ENCODE measurements at places on chromosomes 13 and 19. TPM values are rescaled to one million over a fixed set of nuclear protein-coding genes. Genes with fewer than 3 reads are reported as not detected.

DNA sequence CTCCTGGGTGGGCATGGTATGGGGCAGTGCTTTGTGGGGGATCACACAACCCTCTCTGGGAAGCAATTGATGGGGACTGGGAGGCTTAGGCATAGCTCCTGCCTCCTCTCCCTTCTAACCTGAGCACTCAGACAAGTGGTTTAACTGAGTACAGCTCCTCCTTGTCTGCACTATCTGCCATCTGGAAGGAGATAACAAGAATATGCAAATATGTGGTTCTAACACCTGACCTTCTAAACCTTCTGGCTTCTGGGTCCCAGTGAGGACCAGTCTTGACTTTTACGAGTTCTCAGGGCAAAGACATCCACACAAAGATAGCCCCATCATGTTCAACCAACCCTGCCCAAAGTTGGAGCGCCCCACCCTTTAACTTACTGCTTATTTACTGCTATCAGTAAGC is 381.0 kb upstream of the TSHZ3 start:
- H3K4me1 ChIP-seq = peaks cover 2% of the 10 kb centered on the region
- H3K27me3 ChIP-seq = no peaks in the 10 kb centered on the region
- H3K36me3 ChIP-seq = no peaks in the 10 kb centered on the region
- no peak overlapping the region for H3K27ac ChIP-seq

Gene ZNF470
- total RNA-seq = 6.8 TPM

DNA sequence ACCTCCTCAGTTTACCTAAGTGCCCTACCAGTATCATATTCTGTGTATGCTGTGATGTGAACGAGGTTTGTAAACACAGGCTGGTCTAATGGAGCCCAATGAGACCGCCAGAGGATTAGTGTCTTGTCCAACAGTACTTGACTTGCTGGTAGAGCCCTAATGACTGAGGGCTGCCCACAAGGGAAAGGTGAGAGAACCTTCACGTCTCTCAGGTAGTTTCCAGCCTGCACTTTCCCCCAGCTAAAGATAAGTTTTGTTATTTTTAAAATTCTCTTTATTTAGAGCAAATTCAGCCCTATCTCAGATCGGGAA is 498 bp upstream of the RBM26 start:
- H3K27ac ChIP-seq = peak overlapping the region; percentile 93
- DNase-seq = no peak
- H3K4me1 ChIP-seq = peaks cover 9% of the 10 kb centered on the region

Gene EXOC3L2
- total RNA-seq = 1.6 TPM

DNA sequence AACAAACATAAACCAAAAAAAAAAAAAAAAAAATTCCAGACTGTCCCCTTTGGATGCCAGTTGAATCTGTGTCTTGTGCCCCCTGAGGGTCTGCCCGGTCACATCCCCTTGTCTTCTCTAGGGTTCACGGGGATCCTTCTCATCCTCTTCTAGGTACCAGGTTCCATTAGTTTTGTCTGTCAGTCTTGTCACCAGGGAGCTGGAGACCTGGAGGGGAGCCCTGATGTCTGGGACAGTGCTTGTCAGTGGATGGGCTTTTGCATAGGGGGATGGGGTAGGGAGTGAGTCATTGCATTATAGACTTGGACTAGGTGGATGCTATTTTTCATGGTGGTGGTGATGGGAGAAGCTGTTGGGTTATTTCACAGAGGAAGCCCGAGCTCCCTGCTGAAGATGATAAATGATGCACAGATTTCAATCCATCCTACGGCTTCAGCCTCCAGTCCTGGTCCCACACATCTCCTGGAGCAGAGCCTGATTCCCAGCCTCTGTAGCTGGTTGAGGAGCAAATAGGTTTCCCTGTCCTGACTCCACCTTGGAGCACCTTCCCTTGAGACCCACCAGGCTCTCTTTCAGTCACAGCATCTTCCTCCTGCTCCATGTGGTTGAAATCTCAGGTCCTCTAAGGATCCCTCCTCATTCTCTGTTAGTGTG is 26.0 kb downstream of the WTIP start:
- H3K36me3 ChIP-seq = no peaks in the 10 kb centered on the region
- no peak overlapping the region for H3K4me3 ChIP-seq
- no peak overlapping the region for H3K27ac ChIP-seq
- H3K4me1 ChIP-seq = no peaks in the 10 kb centered on the region
- H3K27me3 ChIP-seq = no peaks in the 10 kb centered on the region

Gene STOML3
- not detected for total RNA-seq

- no peaks in the 10 kb centered on the region for H3K36me3 ChIP-seq
- H3K4me3 ChIP-seq = no peak overlapping the region
- no peaks in the 10 kb centered on the region for H3K27me3 ChIP-seq
- no peak for DNase-seq
- H3K27ac ChIP-seq = no peak overlapping the region
Measured at GRCh38 chr13:31756346-31756745, 17.0 kb downstream of the RXFP2 start.

Gene TTYH1
- total RNA-seq = 24.3 TPM

Gene TJP3
- total RNA-seq = 24.6 TPM

DNA sequence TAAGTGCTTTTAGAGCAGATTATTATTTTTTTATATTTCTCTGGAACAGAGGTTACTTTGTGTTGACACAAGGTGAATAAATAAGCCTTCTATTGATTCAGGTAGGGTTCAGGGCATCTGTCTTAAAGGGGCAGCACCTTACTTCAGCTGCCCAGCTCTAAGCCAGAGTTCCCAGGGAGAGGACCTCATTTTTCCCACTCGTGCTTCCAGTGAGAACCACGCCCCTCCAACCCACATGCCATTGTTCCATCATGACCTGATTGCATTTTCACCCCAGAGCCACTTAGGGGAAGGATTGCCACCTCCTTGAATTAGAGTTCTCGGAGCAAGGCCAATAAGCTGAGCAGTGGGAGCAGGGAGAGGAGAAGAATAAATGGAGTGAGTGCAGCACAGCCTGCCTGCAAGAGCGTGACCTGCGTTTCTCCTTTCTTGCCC is 104.3 kb upstream of the FRY start:
- no peaks in the 10 kb centered on the region for H3K36me3 ChIP-seq
- H3K4me3 ChIP-seq = no peak overlapping the region
- H3K4me1 ChIP-seq = peaks cover 7% of the 10 kb centered on the region
- H3K27ac ChIP-seq = no peak overlapping the region
- no peak for DNase-seq

GRCh38 chr19:3565139-3565538 is 7.6 kb upstream of the HMG20B start:
- 0 out of 2 replicates have a peak, but pooled peaks cover 7% of the 10 kb centered on the region for H3K27me3 ChIP-seq
- H3K27ac ChIP-seq = no peak overlapping the region
- H3K36me3 ChIP-seq = no peaks in the 10 kb centered on the region

Gene ZNF71
- total RNA-seq = 8.1 TPM

Gene TUBA3C
- not detected for total RNA-seq

- H3K27ac ChIP-seq = no peak overlapping the region
- no peaks in the 10 kb centered on the region for H3K27me3 ChIP-seq
- no peak for DNase-seq
Measured at GRCh38 chr13:44627441-44627840, 51.3 kb upstream of the TSC22D1 start.

DNA sequence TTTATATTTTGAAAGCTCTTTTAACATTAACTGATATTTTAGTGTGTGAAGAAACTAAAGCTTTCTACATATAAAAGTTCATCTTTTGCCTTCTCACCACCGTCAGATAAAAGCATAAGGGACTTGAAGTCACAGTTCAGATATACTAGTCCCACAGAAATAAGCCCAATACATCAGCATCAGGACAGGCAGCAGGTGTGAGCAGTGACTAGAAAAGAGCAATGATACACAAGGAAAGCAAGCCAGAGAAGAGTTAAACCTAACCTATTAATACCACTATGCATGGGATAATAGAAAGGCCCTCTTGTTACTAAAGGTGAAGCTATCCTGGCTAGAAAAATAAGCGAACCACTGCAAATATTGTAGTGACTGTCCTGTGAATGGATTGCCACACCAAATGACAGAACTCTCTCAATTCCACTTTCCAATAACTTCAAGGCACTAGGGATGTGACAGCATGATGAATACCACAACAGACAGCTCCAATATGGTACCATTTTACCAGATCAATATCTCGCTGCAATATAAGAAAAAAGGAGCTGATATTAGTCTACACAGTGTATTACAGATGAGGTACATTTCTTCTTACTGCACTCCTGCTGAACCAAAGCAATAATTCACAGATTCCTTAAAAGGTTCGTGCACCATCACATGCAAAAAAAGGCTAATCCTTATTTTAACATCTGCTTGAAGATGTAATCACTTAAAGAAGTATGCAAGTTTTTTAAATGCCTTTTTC is 114.1 kb downstream of the DACH1 start:
- H3K4me3 ChIP-seq = no peak overlapping the region
- no peak overlapping the region for H3K27ac ChIP-seq
- no peak for DNase-seq
- no peaks in the 10 kb centered on the region for H3K27me3 ChIP-seq

Gene COX6B2
- 6.5 TPM for total RNA-seq

DNA sequence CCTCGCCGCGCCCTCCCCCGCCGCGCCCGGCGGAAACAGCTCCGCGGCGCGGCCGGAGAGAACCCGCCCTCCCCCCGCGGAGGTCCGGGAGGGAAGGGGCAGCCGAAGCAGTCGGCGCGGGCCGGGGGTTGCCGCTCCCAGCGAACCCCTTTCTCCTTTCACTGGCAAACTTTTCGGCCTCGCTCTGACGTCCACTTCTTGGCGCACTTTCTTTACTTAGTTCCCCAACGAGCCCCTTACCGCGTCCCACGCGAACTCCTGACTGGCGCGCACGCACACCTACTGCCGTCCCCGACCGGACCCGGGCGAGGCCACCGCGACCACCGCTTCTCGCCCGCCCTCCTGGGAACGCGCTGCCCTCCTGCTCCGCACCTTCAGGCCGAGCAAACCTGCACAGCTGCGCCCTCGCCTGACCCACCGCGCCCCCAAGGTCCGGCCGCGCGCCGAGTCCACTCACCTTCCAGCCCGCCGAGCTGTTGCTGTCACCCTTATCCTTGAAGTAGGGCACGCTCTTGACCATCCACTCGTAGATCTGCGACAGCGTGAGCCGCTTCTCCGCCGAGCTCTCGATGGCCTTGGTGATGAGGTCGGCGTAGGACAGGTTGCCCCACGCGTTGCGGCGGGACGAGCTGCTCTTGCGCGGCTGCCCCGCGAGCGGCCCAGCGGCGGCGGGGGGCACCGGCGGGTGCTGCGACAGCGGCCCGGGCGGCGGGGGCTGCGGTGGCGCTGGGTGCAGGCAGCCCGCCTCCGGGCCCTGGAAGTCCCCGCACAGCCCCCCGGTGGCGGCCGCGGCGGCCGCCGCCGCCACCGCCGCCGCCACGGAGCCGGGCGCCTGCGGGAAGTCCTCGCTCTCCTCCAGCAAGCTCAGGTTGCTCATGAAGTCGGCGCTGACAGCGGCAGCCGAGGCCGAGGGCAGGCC is 1.1 kb downstream of the FOXO1 start:
- peaks cover 2% of the 10 kb centered on the region for H3K4me1 ChIP-seq
- DNase-seq = no peak
- no peaks in the 10 kb centered on the region for H3K36me3 ChIP-seq
- H3K27ac ChIP-seq = peak overlapping the region; percentile 5
- H3K27me3 ChIP-seq = no peaks in the 10 kb centered on the region
- peak overlapping the region; percentile 98 for H3K4me3 ChIP-seq

- H3K27ac ChIP-seq = no peak overlapping the region
- no peak overlapping the region for H3K4me3 ChIP-seq
- no peaks in the 10 kb centered on the region for H3K36me3 ChIP-seq
- no peak for DNase-seq
Measured at GRCh38 chr19:48516536-48516935, 4.9 kb upstream of the LMTK3 start.

Gene PLK5
- total RNA-seq = 1.2 TPM

Gene AMH
- total RNA-seq = 13.0 TPM

Gene ZNF724
- total RNA-seq = 67.2 TPM

DNA sequence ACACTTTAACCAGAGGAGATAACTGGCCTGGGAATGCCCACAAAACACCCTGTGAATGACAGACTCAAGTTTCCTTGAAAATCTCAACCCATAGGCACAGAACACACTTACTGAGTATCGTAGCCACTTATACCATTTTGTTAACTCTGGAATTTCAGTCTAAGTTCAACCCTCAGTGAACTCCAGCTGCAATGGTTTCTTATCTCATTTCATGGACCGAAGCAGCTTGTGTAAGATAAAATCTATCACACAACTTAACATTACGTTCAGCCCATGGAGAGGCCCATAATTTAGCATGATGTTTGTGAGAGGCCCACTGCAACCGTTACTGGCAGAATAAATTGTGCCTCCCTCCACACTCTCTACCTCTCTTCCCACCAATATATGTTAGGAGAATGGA is 323.0 kb downstream of the DNAJC15 start:
- no peaks in the 10 kb centered on the region for H3K36me3 ChIP-seq
- no peak overlapping the region for H3K27ac ChIP-seq
- H3K4me1 ChIP-seq = peaks cover 4% of the 10 kb centered on the region
- no peak overlapping the region for H3K4me3 ChIP-seq
- DNase-seq = no peak

- no peak overlapping the region for H3K4me3 ChIP-seq
- no peak for DNase-seq
- no peaks in the 10 kb centered on the region for H3K36me3 ChIP-seq
- H3K27me3 ChIP-seq = no peaks in the 10 kb centered on the region
Measured at GRCh38 chr13:112688560-112689302, 1.1 kb upstream of the ATP11A start.

- H3K36me3 ChIP-seq = no peaks in the 10 kb centered on the region
- H3K4me3 ChIP-seq = no peak overlapping the region
- H3K27ac ChIP-seq = no peak overlapping the region
- H3K4me1 ChIP-seq = peaks cover 6% of the 10 kb centered on the region
- no peaks in the 10 kb centered on the region for H3K27me3 ChIP-seq
Measured at GRCh38 chr13:73989244-73989843, 144.9 kb downstream of the KLF12 start.

Gene LAIR1
- not detected for total RNA-seq

Gene NBEA
- total RNA-seq = 21.5 TPM

Gene LAIR2
- not detected for total RNA-seq

Gene SIGLEC12
- total RNA-seq = not detected

- H3K27ac ChIP-seq = no peak overlapping the region
- no peak overlapping the region for H3K4me3 ChIP-seq
- H3K36me3 ChIP-seq = no peaks in the 10 kb centered on the region
- no peak for DNase-seq
- H3K27me3 ChIP-seq = no peaks in the 10 kb centered on the region
Measured at GRCh38 chr13:67275351-67275960, 45.3 kb upstream of the PCDH9 start.

Gene PALM3
- total RNA-seq = 31.3 TPM

Gene OR7D2
- not detected for total RNA-seq

DNA sequence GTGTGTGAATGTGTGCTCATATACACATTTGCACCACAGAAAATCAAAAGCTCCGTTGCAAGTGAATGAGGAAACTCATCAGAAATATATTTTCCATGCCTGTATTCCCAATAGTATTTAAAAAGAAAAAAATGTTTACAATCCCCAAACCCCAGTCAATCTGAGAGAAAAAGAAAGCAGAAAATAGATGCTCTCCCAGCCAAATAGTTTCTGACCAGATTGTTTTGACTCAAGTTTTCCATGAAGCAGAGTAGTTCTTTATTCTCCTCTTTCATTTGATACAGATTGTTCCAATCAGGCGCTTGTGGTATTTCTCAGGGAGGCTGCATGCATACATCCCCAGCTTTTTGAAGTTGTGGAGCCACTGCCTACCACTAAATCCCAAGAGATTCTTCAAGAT is 110.6 kb downstream of the STARD13 start:
- no peak overlapping the region for H3K4me3 ChIP-seq
- H3K27me3 ChIP-seq = peaks cover 16% of the 10 kb centered on the region
- no peak for DNase-seq
- no peak overlapping the region for H3K27ac ChIP-seq

All from H1 (cell line).